A549 treated with RU486 at 1 μM for 4 hours (cell line): ENCODE measurements at places on chromosomes 12 and 14. TPM values are rescaled to one million over a fixed set of nuclear protein-coding genes. Genes with fewer than 3 reads are reported as not detected.

LRFN5 gene
- not detected in 5 replicates for total RNA-seq

TAS2R20 gene
- total RNA-seq: 0.07 to 0.09 TPM in 2 of 5 replicates, not detected in the others

DDN gene
- total RNA-seq: 0.66 to 0.97 TPM (median 0.81 TPM) in 5 replicates

DBX2 gene
- total RNA-seq: not detected in 5 replicates

STAC3 gene
- total RNA-seq: 0.26 to 0.50 TPM (median 0.30 TPM) in 5 replicates

KLRC2 gene
- 0.87 to 2.1 TPM (median 1.4 TPM) in 5 replicates for total RNA-seq

KRT7 gene
- total RNA-seq: 3,887 to 4,969 TPM (median 4,700 TPM) in 5 replicates

CACNA1C gene
- 0.02 TPM in 1 of 5 replicates, not detected in the others for total RNA-seq

GALNT4 gene
- total RNA-seq: 2.9 to 6.9 TPM (median 6.2 TPM) in 5 replicates

INHBC gene
- total RNA-seq: not detected in 5 replicates

TAS2R13 gene
- not detected in 5 replicates for total RNA-seq

OSBPL8 gene
- total RNA-seq: 7.6 to 19.1 TPM (median 18.0 TPM) in 5 replicates

KRAS gene
- 5.0 to 16.3 TPM (median 14.7 TPM) in 5 replicates for total RNA-seq

FOXA1 gene
- total RNA-seq: 6.8 to 12.4 TPM (median 10.6 TPM) in 5 replicates

ERBB3 gene
- total RNA-seq: 1.1 to 2.8 TPM (median 1.7 TPM) in 5 replicates

PPP4R4 gene
- 0.27 to 0.79 TPM (median 0.46 TPM) in 5 replicates for total RNA-seq

SLC25A21 gene
- total RNA-seq: 0.53 to 0.90 TPM (median 0.58 TPM) in 5 replicates

BTBD6 gene
- 26.6 to 42.6 TPM (median 39.6 TPM) in 5 replicates for total RNA-seq

MAP3K9 gene
- total RNA-seq: 3.2 to 5.2 TPM (median 4.7 TPM) in 5 replicates

LGR5 gene
- not detected in 5 replicates for total RNA-seq

ANGEL1 gene
- total RNA-seq: 5.7 to 9.6 TPM (median 8.7 TPM) in 5 replicates

FOXM1 gene
- total RNA-seq: 85.7 to 103 TPM (median 90.5 TPM) in 5 replicates

PLEK2 gene
- 22.6 to 30.6 TPM (median 24.8 TPM) in 5 replicates for total RNA-seq

TAS2R10 gene
- total RNA-seq: 0.19 TPM in 1 of 5 replicates, not detected in the others

TOMM20L gene
- total RNA-seq: not detected in 5 replicates

MUCL1 gene
- not detected in 5 replicates for total RNA-seq

SERPINA9 gene
- not detected in 5 replicates for total RNA-seq

FGF6 gene
- not detected in 5 replicates for total RNA-seq

SPIC gene
- not detected in 5 replicates for total RNA-seq

LMBR1L gene
- total RNA-seq: 11.4 to 17.1 TPM (median 12.8 TPM) in 5 replicates

KRT81 gene
- total RNA-seq: 2,796 to 3,933 TPM (median 3,447 TPM) in 5 replicates

WNT1 gene
- 0.18 TPM in 1 of 5 replicates, not detected in the others for total RNA-seq

HCAR3 gene
- total RNA-seq: 0.09 to 0.19 TPM (median 0.10 TPM) in 4 of 5 replicates, not detected in the other

ADGRD1 gene
- 0.18 to 0.66 TPM (median 0.47 TPM) in 5 replicates for total RNA-seq

GPR65 gene
- total RNA-seq: not detected in 5 replicates

USP44 gene
- 0.09 to 0.18 TPM (median 0.12 TPM) in 4 of 5 replicates, not detected in the other for total RNA-seq

KRT4 gene
- total RNA-seq: 2.6 to 4.3 TPM (median 3.1 TPM) in 5 replicates

PFKM gene
- 24.4 to 28.3 TPM (median 27.2 TPM) in 5 replicates for total RNA-seq

JAG2 gene
- total RNA-seq: 13.6 to 24.8 TPM (median 23.0 TPM) in 5 replicates

NANOG gene
- not detected in 5 replicates for total RNA-seq

KLHL42 gene
- 13.0 to 20.2 TPM (median 17.8 TPM) in 5 replicates for total RNA-seq

PRDM4 gene
- 19.2 to 21.8 TPM (median 20.6 TPM) in 5 replicates for total RNA-seq

ZC3H10 gene
- total RNA-seq: 2.4 to 3.7 TPM (median 2.8 TPM) in 5 replicates

PPP1R12A gene
- 22.4 to 40.4 TPM (median 24.5 TPM) in 5 replicates for total RNA-seq

PTPRR gene
- 0.19 to 0.45 TPM (median 0.39 TPM) in 5 replicates for total RNA-seq

CCDC175 gene
- not detected in 5 replicates for total RNA-seq

TTC9 gene
- total RNA-seq: 1.9 to 2.3 TPM (median 2.1 TPM) in 5 replicates

SRRM4 gene
- not detected in 5 replicates for total RNA-seq

CD4 gene
- not detected in 5 replicates for total RNA-seq

STON2 gene
- 0.79 to 1.1 TPM (median 0.90 TPM) in 5 replicates for total RNA-seq

ASCL1 gene
- total RNA-seq: not detected in 5 replicates

TMTC2 gene
- 0.77 to 1.2 TPM (median 0.83 TPM) in 5 replicates for total RNA-seq

NTS gene
- total RNA-seq: 35.3 to 94.8 TPM (median 77.0 TPM) in 5 replicates

NDRG2 gene
- 3.0 to 4.4 TPM (median 3.2 TPM) in 5 replicates for total RNA-seq
